ENCODE measurements at places on chromosomes 1 and 21.

DNA sequence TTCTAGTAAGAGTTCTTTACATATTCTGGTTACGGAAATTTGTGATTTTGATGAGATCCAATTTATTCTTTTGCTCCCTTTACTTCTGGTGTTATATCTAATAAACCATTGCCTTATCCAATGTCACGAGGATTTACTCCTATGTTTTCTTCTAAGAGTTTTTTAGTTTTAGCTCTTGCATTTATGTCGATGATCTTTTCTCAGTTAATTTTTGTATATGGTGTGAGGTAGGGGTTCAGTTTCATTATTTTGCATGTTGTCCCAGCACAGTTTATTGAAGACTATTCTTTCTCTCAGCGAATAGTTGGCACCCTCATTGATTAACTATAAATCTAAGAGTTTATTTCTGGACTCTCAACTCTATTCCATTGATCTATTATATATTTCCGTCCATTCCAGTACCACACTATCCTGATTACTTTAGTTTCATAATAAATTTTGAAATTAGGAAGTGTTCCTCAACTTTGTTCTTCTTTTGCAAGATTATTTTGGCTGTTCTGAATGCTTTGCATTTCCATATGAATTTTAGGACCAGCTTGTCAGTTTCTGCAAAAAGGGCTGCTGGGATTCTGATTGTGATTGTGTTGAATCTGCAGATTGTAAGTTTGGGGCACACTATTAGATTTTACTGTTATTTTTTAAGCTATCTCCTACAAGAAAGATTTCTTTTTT, 4.0 kb downstream of the KDM1A start:
- no peak for DNase-seq

DNA sequence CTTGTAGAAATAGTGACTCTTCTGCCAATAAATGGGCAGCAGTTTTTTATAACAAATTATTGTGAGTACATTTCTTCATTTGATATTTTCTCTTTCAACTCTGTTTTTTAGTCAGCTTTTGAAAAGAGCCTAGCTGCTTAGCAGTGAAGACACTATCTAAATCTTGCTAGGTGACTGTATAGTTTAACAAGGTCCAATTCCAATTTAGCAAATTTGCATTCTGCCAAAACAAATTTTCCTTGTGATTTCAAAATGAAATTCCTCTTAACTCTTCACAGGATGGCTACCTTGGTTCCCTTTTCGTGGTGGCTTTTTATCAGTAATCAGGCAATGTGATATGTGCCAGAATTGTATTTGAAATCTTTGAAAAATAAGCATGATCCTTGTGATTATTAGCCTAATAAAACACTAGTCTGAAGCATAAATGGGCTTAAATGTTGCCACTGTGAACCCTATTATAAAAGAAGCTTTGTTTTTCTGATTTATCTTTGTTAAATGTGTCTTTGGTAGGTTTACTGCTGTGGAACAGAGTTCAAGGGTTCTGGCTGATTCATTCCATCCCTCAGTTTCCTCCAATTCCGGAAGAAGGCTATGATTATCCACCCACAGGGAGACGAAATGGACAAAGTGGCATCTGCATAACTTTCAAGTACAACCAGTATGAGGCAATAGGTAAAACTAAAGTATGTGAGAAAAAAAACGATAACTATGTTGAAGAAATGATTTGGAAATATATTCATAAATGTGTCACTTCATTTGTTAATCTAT, 12.2 kb downstream of the DNASE2B start:
- DNase-seq, result no peak

- DNase-seq, result no peak
Measured at GRCh38 chr21:37075214-37075770, 2.2 kb downstream of the TTC3 start.

DNA sequence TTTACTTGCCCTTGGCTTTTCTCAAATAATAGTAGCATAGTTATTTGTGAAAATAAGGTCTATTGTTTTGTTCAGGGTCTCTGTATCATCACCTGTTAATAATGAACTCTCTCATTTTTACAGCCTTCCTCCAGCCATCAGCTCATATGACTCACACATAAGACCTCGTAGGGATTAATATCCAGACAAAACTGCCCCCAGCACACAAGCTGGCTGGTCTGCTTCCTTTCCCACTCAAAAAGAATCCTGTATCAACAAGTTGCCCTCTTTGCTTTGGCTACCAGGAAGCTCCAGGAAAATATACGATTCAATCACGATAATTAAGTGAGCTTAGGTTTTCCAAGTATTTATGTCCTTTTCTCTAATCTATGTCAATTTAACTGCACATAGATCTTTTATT, 119.2 kb downstream of the DMRTB1 start:
- DNase-seq, result no peak

Measured in CD4-positive, alpha-beta T cell treated with Interleukin-21 for 1 hour (primary cell).